ENCODE measurements at places on chromosomes 12 and 14.

DNA sequence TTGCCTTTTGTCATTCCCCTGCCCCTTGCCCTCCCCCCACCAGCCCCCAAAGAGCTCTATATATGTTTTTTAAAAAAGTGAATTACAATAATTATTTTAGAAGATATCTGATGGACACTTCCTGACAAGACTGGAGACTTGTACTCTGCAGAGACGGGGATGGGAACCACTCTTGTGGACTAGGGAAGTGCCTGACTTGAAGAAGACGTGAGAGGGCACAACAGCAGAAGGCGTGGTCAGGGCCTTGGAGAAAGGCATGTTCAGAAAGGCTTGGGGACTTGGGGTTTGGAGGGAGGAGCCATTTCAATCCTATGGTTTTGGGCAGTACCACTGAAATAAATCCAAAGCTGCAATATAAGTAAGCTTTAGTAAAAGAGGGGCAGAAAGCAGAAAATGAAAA is 154.7 kb downstream of the APAF1 start:
- DNase-seq, result no peak

DNA sequence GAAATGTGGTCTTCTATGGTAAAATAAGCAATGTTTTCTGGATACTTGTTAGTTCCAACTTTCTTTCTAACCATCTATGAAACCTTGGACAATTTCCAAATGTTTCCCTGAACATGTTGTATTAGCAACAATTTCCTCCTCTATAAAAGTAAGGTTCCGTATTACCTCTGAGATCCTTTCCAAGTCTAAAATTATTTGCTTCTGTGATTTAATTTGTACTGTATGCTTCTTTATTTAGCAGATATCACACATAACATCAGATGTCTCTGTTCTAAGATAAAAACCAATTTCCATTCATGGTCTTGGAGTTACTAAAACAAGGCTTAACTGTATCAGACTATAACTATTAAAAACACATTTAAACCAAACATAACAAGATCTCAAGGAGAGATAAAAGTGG is 177.2 kb downstream of the FOXA1 start:
- no peak for DNase-seq

GRCh38 chr12:68317047-68317667 is 15.0 kb downstream of the MDM1 start:
- peak; percentile 71 for DNase-seq

GRCh38 chr12:45040977-45041376 is 9.9 kb downstream of the DBX2 start:
- DNase-seq, result no peak

DNA sequence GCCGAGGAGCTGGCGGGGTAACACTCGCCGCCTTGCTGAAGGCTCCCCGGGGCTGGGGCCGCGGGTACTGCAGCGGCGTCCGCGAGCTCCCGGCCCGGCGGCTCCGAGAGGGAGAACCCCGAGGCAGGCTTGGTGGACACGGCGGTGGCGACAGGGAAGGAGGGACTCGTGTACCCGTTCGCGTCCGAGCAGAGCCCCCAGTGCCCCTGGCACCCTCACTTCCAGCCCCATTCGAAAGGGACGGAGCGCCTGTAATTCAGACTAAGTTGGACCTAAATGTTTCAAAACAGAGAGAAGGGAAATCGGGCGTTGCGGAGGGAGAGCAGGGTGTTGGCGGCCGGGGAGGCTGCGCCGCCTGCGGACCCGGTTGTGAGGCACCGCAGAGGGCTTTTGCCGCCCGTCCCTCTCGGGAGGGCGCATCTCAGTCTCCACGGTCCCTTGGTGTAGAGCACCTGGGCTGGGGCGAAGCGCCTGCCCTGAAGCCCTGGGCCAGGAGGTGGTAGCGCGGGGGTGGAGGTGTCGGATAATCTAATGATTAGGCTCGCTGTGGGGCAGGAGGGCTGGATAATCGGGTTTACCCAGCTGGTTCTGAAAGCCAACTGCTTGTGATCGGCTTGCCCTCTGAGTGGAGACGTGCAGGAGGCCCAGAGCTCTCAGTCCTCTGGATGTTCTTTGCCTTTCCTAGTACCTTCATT is 771 bp downstream of the DAAM1 start:
- peak; percentile 46 for DNase-seq

DNA sequence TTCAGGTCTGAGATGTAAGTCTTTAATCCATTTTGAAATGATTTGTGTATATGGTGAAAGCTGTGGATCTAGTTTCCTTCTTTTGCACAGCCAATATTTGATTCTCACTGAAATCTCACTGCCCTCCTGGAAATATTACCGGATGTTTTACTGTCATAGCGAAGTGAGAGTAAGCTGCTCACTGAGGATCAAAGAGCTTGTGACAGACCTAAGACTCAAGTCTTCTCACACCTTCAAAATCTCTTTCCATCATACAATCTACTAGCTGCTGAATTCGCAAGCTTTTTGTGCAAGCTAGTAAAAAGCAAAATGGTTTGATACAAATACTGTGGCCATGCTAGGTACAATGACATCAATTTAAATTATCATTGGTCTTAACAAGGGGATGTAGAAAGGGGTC is 3.9 kb downstream of the LRRK2 start:
- no peak for DNase-seq

GRCh38 chr12:100584256-100584655 is 10.8 kb downstream of the GAS2L3 start:
- DNase-seq, result no peak

DNA sequence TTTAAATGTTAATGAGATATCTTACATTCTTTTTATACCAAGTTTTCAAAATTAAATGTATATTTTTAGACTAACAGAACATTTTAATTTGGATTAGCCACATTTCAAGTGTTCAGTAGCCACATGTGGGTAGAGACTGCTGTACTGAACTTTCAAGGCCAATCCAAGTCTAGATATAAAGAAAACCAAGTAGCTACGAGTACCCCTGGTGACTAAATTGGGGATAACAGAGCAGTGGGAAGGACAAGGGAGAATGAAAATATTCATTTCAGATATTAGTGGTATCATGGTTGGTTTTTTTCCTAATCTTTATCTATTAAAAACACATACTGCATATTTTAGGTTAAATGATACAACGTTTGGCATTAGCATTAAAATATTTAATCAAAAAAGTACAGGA is 69.4 kb upstream of the RHOJ start:
- no peak for DNase-seq

DNA sequence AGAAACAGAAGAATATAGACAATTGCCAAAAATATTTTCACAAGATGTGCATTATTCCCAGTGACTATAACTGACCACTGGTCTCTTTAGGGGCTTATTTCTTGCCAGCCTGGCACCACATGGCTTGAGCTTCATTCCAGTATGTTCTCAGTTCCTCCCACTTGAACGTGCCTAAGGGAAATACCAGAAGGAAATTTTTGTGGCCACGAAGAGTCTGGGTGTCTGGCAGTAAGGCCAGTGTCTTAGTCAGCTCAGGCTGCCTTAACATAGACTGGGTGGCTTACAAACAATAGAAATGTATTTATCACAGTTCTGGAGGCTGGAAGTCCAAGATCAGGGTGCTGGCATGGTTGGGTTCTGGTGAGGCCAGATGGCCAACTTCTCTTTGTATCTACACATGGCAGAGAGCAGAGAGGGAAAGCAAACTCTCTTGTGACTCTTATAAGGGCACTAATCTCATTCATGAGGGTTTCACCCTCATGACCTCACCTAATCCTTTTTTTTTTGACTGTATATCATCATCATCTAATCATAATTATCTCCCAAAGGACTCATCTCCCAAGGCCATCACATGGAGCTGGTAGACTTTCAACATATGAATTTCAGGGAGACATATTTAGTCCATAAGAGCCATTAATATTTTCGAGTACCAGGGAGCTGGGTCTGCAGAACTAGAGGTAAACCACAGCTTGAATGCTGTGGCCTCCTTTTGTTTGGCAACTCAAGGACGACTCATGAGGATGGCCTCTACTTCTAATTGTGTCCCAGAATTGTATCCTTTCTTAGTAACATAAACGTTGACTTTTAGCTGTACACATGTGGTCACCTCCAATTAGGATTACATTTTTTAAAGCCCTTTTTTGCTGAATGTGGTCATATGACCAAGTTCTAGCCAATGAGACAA is 5.1 kb upstream of the SMOC1 start:
- no peak for DNase-seq

DNA sequence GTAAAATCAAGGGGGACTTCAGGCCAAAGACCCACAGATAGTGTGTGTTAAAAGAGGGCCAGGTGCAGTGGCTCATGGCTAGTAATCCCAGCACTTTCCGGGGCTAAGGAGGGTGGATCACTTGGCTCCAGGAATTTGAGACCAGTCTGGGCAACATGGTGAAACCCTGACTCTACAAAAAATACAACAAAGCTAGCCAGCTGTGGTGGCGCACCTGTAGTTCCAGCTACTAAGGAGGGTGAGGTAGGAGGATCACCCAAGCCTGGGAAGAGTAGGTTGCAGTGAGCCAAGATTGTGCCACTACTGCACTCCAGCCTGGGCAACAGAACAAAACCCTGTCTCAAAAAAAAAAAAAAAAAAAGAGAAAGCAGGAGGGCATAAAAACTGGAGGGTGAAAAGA is 8.5 kb downstream of the VCPKMT start:
- no peak for DNase-seq

DNA sequence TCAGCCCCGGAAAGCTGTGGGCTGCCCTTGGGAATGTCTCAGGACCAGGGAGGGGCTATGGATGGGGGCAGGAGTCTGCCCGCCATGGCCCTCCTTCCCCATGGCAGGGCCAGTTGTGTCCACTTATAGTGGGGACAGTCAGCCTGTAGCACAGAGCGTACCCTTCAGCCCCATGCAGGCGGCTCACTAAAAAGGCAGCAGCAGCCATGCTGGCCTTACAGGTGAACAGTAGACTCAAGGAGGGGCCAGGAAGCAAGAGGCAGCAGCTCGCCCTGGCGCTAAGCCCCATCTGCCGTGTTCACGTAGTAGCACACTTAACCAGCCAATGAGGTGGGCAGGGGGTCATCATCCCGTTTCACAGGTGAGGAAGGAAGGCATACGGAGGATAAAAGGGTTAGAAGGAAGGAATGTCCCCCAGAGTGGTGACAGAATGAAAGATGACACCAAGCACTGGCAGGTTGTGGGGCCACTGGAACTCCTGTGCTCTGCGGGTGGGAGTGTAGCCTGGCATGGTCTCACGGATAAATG is 52.7 kb downstream of the FAM222A start:
- DNase-seq, result no peak

DNA sequence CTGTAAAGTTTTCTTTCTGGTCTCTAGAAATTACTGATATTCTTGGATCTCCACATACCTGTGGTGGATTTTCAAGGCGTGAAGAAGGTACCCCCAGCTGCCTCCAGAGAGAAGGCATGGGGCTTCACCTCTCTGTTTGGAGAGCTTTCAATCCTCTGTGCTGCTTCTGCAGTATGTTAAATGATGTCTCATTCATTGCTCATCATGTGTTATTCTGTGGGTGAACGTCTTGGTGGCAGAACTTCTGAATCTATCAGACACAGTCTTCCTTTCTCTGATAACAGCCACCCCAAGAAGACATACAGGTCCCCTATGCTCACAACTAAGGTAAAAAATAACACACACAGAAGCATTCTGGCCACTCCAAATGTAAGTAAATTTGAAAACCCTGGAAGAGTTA is 221.3 kb upstream of the TMEM260 start:
- no peak for DNase-seq

GRCh38 chr12:121753844-121754264 is 39.6 kb downstream of the RHOF start:
- DNase-seq, result no peak

DNA sequence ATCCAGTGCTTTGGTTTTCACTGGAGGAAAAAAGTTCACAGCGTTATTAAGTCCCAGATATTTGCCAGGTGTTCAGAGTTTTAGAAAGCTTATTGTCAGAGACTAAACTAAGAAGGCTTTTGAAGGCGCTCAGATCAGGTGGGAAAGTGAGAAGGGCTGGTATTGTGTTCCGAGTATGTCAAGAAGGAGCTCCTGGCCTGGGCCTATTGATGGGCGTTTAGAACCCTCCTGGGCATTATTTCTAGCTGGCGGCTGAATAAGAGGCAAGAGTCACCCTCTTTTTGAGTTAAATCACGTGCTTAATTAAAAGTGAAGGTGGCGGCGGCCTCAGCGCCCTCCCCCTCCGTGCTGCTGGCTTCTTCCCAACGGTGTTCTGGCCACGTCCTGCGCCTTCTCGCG is 20.9 kb upstream of the GNS start:
- DNase-seq, result no peak

DNA sequence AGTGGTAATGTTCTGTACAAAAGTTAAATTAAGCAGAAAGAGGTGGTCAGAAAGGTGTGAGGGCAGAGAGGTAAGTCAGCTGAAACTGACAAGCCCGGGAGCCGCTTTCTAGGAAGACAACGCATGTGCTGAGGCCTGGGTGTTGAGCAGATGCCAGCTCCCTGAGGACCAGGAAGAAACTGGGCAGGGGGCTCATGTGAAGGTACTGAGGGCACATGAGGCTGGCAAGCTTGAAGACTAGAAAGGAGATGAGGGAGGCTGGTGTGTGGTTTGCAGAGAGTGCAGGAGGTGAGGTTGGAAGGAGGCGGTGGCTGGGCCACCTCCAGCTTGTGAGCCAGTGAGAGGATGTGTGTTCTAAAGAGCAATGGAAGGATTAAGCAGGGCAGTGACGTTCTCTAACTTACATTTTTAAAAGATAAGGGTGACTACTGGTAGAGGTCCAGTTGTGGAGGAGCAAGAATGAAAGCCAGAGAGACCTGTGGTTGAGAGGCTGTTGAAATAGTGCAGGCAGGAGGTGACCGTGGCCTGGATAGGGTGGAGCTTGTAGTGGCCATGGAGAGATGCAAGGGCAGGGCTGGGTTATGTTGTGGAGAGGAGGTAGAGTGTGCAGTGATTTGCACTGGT is 29.1 kb downstream of the ZNF664 start:
- DNase-seq, result no peak

DNA sequence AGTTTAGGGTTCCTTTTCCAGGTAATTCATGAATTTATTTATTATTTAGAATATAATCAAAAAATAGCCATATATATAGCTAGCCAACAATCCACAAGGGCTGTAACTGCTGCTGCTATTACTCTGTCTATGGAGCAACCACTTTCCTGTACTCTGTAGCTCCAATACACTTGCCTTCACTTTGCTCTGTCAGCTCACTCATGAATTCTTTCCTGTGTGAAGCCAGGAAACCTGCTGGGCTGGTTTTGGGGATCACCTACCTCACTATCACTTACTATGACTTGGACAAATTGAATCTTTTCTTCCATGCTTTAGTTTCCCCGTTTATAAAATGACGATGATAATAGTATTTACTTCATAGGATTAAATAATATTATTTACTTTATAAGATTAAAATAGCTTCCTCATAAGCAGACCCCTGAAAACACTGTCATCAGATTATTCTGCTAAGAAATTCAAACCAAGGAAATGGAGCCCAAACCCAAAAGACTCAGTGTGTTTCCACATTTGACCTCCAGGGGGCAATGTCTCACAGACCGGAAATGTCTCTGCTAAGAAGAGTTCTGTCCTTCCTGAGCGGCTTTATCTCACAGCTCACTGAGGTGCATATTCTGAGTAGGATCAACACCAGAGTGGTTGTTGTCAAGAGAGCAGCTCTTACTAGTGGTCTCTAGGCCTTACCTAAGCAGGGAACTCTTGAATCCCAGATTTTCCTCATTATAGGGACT is 457.1 kb downstream of the DAD1 start:
- peak; percentile 46 for DNase-seq

DNA sequence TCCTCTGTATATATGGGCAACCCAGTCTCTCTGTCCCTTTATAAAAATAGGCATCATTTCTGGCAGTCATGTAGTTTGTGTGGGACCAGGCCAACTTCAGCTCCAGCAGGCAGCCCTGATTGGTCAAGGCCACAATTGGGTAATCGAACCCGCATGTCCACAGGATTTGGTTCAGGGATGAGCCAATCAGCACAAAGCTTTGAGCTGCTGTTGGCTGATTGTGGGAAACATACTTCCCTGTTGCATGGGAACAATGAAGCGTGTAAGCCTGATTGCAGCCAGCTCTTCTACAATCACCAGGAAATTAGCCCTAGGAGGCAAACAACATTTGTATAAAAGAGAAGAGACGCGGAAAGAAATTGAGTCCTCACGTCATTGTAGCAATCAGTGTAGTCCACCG is 328.6 kb downstream of the PCNX1 start:
- DNase-seq, result no peak
